ENCODE measurements at places on chromosomes 4 and X.

- no peak for DNase-seq
Measured at GRCh38 chr4:15982842-15983524, 20.0 kb upstream of the FGFBP2 start.

DNA sequence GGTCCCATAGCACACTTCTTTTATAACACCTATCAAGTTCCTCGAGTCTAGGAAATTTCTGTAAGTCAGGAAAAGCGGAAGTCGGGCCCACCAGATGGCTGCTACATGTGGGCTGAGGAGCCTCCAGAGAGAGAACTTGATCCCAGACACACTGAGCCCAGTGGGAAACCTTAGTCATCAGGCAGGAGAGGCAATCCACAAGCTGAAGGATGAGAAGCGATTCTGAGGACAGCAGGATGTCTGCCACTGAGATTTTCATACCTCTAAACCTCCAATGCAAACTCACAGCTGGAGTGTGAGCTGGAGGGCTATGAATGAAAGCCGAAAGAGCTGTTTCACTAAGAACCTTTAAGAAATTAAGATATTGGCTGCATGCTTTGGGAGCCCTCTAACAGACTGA is 52.6 kb upstream of the PDHA1 start:
- no peak for DNase-seq

- DNase-seq = no peak
Measured at GRCh38 chr4:67744561-67745283, 9.5 kb downstream of the GNRHR start.

- DNase-seq = no peak
Measured at GRCh38 chr4:179307297-179308136, 1865.3 kb upstream of the AGA start.

DNA sequence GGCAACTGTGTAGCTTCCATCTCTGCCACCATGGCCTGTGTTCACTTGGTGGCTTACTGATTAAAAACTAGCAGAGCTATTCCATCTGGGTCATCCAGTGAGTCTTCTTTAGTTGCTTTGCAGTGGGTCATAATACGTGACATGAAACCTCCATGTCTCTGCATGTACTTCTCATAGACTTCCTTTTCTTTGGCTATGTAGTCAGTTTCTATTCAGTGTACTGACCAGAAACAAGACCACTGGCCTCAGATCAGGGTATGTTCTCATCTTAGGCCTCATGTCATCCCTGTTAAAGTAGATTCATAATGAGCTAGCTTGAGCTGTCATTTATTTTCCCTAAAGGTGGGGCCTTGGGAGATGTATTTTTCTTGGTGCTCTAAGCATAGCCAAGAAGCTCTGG is 195.2 kb downstream of the CCNG2 start:
- no peak for DNase-seq

- no peak for DNase-seq
Measured at GRCh38 chr4:28354880-28355656, 1494.4 kb downstream of the STIM2 start.

GRCh38 chr4:168882650-168883233 is 127.3 kb downstream of the CBR4 start:
- no peak for DNase-seq

GRCh38 chr4:123507376-123507775 is 110.8 kb downstream of the SPRY1 start:
- DNase-seq = no peak

DNA sequence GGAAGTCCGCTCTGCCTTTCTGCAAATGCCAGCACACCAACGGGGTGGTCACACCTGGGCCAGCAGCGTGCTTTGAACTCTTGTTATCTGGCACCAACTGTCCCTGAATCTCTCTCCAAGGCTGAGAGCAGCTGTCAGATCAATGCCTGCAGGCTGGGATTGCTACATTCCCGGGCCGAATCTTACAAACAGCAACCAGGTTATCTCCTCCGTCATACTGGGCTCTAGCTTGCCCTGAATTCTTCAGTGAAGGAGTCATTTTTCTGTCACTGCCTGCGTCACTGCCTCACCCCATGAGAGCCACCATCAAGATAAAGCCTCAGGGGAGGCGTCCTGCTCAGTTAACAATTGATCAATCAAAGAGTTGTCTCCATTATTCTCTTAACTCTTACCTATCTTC is 329.4 kb upstream of the PPARGC1A start:
- DNase-seq = no peak

DNA sequence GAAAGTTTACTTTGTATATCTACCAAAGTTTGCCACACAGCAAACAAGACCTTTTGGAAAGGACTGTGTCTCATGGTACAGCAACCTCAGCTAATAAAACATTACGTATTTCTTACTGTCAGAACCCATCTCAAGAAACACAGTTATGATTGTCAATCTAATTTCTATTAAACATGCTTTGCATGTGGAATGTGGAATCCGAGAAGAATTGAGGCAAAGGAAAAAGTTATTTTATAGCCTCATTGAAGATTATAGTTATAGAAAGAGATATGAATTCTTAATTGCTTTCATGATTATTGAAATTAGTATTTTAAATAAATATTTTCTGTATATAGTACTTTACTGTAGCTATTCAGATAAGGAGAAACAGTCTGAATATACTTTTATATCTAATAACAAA is 5.4 kb downstream of the PCDH7 start:
- no peak for DNase-seq

- no peak for DNase-seq
Measured at GRCh38 chr4:36310793-36311192, 29.4 kb downstream of the DTHD1 start.

GRCh38 chr4:55851885-55852284 is 1.6 kb upstream of the EXOC1 start:
- DNase-seq = no peak

DNA sequence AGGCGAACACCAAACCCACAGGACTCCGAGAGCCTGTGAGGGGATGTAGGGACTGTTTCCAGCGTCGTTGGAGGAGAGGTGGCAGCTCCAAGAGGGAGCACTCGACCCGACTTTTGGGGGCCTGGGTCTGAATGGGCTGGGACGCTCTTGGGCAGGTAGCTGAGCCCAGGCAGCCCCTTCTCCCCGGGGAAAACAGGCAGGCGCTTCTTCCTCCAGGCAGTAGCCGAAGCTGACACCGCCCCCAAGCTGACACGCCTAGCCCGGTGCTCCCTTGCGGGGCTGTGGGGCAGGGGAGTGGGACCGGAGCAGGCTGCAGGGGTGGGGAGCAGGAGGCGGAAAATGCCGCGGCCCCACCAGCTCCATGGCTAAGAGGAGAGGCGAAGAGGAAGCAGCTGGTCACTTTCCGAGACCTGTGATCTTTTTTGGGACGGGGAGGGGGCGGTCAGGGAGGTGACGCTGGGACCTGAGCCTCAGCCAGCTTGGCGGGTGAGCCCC is 4.2 kb downstream of the NKX1-1 start:
- DNase-seq = no peak

GRCh38 chr4:85952972-85953650 is 406.7 kb downstream of the MAPK10 start:
- DNase-seq = no peak

GRCh38 chr4:184751585-184751956 is 17.7 kb upstream of the CENPU start:
- DNase-seq = no peak

DNA sequence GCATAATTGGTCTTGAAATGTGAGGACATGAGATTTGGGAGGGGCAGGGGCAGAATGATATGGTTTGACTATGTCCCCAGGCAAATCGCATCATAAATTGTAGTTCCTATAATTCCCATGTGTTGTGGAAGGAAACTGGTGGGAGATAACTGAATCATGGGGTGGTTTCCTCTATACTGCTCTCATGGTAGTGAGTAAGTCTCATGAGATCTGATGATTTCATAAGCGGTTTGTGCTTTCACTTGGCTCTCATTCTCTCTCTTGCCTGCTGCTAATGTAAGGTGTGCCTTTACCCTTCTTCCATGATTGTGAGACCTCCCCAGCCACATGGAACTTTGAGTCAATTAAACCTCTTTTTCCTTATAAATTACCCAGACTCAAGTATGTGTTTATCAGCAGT is 2595.9 kb downstream of the PCDH7 start:
- DNase-seq = no peak

GRCh38 chr4:163773940-163774339 is 279.4 kb downstream of the TMA16 start:
- no peak for DNase-seq

DNA sequence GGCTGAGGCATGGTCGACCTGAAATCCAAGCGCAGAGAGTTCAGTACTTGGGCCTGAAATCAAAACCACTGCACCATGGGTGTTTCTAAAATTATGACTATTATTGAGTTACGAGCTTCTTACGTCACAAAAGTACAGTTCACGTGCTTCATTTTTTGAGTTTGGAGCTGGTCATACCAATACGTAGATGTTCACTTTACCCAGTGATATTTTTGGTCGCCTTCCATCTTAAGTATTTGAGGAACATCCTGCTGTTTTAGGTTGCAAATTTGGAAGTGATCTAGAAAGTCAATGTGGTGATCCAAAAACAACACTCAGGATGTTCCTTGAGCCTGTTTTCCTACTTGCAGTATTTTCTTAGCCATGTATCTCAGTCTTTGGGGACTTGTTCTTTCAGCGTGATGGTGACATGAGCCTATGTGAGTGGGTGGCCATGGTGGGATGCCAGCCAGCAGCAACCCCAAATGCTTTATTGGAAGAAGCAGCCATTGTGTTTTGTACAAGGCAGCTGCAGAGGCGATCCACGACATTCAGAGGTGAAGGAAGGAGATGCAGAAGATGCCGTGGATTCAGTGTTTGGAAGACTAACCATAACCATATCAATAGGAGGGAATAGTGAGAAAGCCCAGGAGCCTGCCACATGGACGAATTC is 28.7 kb downstream of the LDB2 start:
- DNase-seq = no peak

DNA sequence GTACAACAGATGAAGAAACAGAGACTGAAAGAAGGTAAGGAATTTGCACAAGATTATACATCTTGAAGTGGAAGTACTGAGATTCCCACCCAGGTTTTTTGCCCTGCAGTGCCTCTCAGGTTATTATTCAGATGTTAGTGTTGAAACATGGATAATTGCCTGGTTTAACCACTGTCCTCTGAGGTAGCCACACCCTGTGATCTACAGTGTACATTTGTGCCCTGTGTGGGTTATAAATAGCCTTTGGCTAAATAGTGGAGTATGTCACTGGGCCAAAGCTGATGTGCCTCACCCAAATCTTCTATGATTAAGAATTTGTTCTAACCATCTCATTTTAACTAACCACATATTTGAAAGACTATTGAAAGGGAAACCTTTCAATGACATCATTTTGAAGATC is 5.4 kb upstream of the ASB5 start:
- no peak for DNase-seq

DNA sequence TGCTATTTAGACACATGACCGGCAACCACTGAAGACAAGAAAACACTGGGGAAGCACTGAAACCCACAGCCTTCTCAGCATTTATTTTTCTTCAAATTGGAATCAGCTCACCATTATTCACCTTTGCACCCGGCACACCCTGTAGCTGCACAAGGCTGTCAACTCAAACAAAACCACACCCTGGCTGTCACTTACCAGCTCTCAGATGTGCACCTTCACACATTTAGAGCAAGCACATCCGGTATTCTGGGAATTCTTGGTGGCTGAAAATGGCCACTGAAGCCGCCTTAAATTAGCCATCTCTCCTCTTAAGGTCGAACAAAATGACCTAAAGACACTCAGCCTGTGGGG is 5.9 kb downstream of the ZFYVE28 start:
- peak; percentile 41 for DNase-seq

GRCh38 chrX:123060986-123061385 is 123.1 kb upstream of the GRIA3 start:
- DNase-seq = no peak

DNA sequence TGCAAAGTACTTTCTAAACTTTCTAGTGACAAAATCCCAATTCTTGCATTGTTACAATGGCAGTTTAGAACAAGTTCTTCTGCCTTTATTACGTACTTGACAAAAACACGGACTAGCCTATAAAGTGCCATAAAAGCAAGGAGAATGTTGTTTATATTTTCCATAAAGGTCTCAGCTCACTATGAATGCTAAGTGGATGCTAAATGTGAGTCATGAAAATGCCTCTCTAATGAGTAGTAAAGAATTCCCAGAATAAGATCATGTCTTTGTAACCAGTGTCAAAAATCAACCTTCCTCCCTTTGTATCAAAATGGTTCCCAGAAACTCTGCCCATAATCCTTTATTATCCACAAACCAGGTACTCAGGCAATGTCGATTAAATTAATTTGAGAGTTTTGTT is 539.8 kb upstream of the SLIT2 start:
- DNase-seq = no peak

DNA sequence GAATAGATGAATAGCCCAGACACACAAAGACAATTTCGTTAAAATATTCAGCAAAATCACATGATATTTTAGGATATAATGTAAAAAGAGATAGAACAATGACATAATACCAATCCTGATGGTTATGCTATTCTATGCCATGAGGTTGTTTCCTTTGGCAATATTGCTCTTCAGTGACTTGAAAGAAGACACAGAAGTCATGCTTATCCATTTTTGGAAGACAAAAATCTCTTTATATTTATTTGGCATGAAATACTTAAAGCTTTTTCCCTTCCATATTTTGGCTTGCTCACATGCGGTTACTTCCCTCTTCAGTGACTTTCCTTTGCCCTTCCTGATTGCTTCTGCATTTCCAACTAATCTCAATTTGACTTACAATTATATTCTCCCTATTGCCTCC is 314.8 kb downstream of the IQCM start:
- no peak for DNase-seq

GRCh38 chr4:88706574-88706973 is 8.9 kb upstream of the NAP1L5 start:
- DNase-seq = no peak

GRCh38 chrX:133402042-133402453 is 13.2 kb downstream of the GPC4 start:
- DNase-seq = no peak

DNA sequence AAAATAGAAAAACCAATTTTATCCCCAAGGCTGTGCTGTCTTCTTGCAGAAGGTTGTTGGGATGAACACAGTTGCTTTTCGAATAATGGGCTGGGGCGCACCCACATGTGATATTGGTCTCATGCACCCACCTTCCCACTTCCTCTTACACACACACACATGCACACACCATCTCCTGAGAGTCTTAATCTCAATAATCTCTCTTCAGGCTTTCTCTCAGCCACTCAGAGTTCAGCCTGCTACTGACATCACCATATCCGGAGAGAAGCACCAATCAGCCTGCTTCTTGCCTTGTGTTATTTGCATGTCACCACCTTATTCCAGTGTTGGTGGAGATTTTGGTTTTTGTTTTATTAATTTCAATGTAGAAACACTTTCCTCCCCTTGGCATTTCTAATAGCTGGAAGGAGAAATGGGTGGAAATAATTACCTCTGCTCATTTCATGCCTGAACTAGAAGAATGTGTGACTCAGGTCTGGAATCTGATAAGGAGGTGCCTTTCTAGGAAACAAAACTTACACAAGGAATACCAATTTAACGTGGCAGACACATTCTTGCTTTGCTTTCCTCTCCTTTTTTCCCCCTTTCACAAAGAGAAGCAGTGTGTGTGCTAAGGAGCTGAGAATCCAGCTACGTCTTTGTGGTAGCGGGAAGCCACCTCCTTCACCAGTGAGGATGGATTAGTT is 400.2 kb downstream of the MID1IP1 start:
- DNase-seq = no peak

Data from activated CD8-positive, alpha-beta memory T cell treated with anti-CD3 and anti-CD28 coated beads for 4 hours (primary cell).